AG04449 (cell line): ENCODE measurements at places on chromosomes 7 and 10.

DNA sequence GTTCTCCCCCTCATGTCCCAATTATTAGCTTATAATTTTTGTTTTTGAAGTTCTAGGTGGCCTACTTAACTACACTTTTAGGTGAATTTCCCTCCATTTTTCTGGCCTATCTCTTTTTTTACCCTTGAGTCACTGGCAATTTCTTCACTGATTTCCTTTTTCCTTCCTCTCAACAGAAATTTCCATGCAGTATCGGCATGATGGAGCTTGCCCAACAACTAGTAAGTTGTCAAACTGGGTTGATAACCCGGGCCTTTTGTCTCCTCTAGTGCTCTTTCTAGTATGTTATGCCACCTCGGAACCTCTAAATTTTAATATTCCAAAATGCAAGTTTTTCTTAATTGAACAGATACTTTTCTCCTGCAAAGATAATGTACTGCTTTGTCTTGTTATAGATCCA lies 147.1 kb downstream of the MLLT10 start:
- no peak for DNase-seq

- DNase-seq: no peak
Observed at GRCh38 chr7:158501393-158502067, 86.1 kb downstream of the PTPRN2 start.

- DNase-seq: no peak
Observed at GRCh38 chr10:117736655-117737054, 194.1 kb downstream of the EMX2 start.

GRCh38 chr10:110919349-110919931 lies at the start of gene SHOC2:
Gene SHOC2 (plus strand): TSS chr10:110919604. CDS start chr10:110964359, 44,755 bp downstream.
- no peak for DNase-seq

GRCh38 chr7:105713488-105714465 lies 132.5 kb upstream of the EFCAB10 start:
- peak; percentile 36 for DNase-seq

- DNase-seq: no peak
Observed at GRCh38 chr7:112120696-112121217, 85.4 kb downstream of the DOCK4 start.

DNA sequence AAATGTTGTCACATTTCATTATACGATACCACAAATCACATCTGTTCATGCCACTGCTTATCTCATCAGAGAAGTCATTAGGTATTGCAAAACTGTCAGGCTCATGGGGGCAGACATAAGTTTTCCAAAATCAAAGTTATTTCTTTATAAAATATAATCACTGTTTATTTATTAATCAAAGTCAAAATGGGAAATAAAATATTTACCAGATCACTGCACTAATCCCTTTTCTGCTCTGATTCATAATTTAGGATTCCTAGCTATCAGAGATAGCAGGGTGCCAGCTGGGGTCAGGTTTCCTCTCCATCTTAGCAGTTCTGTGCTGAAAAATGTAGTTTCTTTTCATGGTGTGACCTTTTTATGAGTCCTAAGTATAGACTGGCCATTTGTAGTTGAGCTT lies 117.7 kb upstream of the LANCL2 start:
- DNase-seq: no peak

DNA sequence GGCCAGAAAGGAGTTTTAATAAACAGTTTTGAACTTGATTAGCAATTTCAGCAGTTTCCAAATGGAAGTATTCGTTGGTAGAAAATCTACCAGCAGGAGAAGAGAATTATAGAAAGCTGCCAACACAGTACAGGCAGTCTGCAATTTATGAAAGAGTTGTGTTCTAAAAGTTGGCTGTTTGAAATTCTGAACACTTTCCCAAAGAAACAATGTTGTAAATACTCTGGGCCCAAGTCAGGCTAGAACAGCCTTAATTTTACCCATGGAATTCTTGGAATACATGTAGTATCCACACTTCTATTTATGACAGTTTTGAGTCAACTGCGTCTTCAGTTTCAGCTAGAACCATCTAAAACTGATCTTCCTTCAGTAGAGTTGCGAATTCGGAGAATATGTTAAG lies 42.5 kb downstream of the AVL9 start:
- no peak for DNase-seq

DNA sequence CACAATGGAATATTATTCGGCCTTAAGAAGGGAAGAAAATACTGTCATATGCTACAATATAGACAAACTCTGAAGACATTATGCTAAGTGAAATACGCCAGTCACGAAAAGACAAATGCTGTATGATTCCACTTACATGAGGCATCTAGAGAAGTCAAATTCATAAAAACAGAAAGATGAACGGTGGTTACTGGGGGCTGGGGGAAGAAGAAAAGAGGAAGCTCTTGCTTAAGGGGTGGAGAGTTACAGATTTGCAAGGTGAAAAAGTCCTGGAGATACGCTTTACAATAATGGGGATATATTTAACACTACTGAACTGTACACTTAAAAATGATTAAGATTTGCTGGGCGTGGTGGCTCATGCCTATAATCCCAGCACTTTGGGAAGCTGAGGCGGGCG lies 49.0 kb downstream of the PSMC2 start:
- DNase-seq: no peak

GRCh38 chr7:115052706-115053105 lies 130.8 kb downstream of the MDFIC start:
- DNase-seq: no peak

DNA sequence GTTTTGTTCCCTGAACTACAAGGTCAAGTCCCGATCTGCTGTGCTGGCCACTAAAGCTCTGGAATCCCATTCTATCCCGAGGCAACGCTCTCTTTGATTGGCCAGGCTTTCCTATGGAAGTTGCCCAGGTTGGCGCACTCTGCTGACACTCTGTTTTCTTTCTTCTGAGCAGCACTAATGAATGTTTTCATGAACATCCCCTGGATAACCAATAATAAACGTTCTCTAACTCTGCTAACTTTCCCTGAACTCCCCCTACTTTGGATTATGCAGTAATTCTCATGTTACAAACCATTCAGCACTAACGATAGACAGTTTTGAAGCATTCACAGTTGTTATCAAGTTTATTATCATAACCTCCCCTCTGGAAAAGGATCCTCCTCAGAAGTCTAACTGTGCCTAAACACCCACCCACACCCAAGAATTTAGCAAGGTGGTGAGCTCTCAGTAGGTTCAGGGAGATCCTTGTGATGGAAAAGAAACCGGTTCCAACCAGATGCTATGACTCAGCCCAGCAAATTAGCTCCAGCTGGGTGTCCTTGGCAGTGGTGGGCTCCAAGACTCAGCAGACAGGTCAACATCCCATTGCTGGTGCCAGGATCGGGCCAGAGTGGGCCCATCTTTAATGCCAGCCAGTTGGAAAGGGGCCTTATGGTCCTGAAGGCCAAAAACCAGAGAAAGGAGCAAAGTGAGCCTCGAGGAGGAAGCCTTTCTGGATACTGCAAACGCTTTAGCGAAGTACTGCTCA lies 68.4 kb downstream of the CREB3L2 start:
- no peak for DNase-seq

GRCh38 chr7:38215115-38215514 lies 37.1 kb downstream of the STARD3NL start:
- no peak for DNase-seq

GRCh38 chr10:131890276-131891195 lies 10.3 kb upstream of the PPP2R2D start:
- DNase-seq: no peak

- DNase-seq: no peak
Observed at GRCh38 chr7:155860461-155860839, 48.2 kb upstream of the SHH start.

GRCh38 chr10:3260066-3260834 lies 87.7 kb upstream of the PITRM1 start:
- DNase-seq: no peak

- DNase-seq: peak; percentile 97
Observed at GRCh38 chr7:129855234-129855673, 97.5 kb downstream of the UBE2H start.

DNA sequence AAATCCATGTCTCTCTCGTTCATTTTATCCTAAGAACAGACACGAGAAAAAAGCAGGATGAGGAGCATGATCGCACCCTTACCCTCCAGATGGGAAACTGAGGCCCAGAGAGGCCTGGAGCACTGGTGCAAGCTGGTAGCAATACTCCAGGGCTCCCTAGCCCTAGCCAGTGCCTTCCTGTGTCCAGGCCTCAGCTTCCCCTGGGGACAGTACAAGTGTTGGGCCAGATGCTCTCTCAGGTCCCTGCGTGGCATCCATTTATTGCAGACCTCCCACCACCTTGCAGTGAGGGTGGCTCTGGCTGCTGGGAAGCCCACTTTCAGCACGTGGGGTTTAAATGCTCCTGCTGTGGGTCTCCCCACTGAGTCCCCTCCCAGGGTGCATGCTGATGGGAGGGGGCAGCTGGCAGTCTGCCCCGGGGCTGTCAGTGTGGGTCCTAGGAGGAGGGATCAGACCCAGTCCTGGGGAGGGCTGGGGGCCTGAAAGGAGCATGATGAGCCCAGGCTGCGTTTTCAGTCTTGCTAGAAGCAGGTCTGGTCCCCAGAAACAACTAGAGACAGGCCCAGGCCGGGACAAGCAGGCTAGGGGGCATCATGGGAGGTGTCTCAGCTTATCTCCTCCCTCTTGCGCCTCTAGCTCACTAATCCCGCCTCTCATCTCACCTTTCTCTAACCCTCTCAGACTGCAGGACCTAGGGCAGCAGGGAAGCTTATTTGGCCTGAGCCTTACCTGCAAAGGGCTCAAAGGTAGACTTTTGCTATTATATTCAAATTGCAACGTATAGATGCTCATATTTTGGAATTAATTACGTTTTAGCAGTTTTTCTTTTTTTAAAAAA lies 662 bp upstream of the PPIF start:
- DNase-seq: no peak

DNA sequence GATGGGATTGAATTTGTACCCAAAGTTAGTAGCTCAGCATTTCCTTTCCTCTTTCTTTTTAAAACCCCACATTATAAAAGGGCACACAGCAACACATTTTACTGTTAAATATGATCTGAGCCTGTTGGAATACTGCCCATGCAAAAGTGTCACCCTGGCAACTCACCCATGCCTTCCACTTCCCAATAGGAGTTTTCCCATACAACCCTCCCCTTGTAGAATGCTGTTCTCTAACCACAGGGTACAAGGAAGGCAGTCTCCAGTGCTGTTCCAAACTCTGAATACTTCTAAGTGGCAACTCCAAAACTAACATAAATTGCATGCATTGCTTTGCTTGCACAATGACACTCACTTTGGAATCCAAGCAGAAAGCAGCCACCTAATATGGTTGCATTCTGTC lies 60.8 kb downstream of the NRCAM start:
- DNase-seq: no peak

DNA sequence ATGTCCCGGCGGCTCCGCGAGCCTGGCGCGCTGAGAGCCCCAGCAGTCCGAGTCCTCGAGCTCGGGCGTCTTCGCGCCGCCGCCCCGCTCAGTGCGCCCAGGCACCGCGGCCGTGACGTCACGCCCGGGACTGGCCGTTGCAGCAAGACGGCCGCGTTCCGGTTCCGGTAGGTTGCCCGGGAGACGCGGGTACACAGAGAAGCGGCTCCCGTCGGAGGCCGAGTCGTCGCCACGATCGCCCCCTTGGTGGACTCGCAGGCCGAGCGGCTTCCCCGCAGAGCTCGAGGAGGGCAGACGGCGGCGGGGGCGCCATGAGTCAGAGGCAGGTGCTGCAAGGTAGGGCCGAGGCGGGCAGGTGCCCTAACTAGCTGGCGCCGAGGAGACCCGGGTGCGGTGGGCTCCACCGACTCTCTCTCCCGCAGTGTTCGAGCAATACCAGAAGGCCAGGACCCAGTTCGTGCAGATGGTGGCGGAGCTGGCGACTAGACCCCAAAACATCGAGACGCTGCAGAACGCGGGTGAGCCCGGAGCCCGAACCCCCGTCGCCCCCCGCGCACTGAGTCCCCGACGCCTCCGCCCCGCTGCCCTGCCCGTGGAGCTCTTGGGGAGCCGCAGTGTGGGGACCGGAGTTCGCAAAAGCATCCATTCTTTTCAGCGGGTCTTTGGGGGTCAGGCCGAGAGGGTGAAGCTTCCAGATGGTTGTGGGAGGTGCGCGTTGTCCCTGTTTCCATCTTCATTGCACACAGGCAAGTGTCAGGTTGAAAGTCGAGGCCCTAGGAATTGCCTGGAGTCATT lies at the start of gene SPAG6:
TSS of gene SPAG6 (plus strand) at position 196 of the 795 bp plus-strand sequence. CDS start at position 312, 116 bp downstream.
- no peak for DNase-seq

GRCh38 chr10:60497364-60497763 lies 107.7 kb upstream of the ANK3 start:
- DNase-seq: no peak

DNA sequence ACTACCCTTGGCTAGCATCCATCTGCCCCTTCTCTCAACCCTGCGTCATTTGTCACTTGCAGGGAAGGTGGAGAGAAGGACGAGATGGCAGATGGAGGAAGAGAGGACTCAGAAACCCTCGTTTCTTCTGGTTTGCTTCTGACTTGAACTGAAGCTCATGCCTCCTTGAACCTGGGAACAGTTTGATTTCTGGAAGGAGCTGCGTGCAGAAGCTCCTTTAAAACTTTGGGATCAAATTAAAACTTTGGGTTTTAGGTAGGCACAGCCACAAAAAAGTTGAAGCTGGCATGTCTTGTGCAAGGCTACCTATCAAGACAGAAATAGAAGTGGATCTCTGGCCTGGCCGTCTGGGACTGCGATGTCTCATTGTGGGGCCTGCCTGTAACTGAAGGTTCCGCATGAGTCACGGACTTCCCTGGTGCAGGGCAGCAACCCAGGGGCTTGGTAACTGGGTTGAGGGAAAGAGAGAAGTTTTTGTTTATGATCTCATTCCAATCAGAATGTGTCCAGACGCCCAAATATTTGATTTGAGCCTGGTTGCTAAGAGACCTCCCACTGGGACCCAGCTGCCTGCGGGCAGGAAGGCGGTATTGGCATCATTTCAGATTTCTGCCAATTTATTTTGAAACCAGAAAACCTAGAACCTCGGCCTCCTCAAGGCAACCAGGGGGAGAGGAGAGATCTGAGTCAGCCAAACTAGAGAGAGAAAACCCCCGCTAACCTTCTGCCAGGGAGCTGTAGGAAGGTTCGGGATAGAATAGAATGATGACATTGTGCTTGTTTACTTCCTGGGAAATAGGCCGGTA lies 15.8 kb upstream of the CAMK1D start:
- DNase-seq: peak; percentile 94

DNA sequence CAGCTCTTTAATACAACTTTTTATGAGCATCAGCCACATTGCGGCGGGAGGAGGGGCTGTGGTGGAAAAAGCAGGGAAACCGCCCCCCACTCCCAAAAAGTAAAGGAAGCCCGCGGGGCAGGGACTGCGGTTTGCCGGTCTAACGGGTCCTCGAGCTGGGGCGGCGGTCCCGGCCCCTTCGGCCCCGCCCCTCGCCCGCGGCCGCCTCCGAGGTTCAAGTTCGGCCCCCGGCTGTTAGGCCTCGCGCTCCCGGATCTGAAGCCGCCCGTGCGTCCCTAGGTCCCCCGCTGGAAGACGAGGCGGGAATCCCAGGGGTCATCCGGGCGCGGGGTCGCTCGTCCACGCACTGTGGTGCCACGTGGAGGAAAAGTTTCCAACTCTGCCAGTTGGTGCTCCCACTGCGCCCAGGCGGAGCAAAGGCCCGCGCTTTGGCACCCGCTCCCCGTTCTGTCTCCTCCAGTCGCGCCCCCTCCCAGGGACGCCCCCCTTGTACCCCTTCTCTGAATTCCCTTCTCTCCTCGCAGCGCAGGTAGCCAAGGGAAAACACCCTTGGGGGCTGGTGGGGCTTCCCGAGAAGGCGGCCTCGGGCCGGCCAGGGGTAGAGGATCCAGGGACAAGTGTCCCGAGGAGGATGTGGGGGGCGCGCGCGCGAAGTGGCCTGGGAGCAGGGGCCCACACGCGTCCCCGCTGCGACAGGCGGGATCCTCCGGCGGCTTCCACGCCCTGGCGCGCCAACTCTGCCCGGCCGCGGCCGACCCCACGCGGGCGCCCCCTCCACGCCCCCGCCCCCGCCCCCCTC lies 798 bp upstream of the AUTS2 start:
- DNase-seq: no peak

- no peak for DNase-seq
Observed at GRCh38 chr10:11322698-11323097, 288.8 kb downstream of the USP6NL start.

GRCh38 chr7:21886396-21886795 lies 59.3 kb downstream of the CDCA7L start:
- DNase-seq: no peak
